Prostate gland (tissue), 2 donors: ENCODE measurements at places on chromosomes 2 and 18. TPM values are rescaled to one million over a fixed set of nuclear protein-coding genes. Genes with fewer than 3 reads are reported as not detected.

Gene IL36A
- not detected for total RNA-seq

DNA sequence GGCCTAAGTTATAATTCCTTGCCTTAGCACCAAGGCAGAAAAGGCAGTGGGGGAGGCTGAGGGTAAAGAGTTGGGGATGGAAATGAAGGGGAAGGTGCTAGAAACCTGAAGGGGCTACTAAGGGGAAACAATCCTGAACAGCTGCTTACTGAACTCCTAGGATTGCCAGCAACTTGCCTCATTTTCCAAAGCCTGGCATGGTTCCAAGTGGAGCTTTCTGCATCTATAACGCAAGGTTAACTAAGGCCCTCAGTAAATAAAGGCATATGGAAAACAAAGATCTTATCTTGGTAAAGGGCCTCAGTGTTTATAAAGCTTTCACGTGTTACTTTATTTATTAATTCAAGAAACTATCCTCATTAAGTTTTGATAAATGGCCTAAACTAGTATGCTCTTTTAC, 10.9 kb downstream of the MEP1B start:
- DNase-seq, result no peak

- DNase-seq, result no peak
Observed at GRCh38 chr2:40168032-40168431, 283.9 kb downstream of the SLC8A1 start.

Gene SH3YL1
- total RNA-seq, result 72.4 TPM

Gene GNAL
- total RNA-seq, result 14.3 TPM

- DNase-seq, result no peak
Observed at GRCh38 chr2:19648583-19648982, 253.2 kb downstream of the TTC32 start.
